ENCODE measurements at places on chromosomes 1 and 21.
A peak's percentile ranks its signal among the peaks of the same experiment; 100 is the strongest.

DNA sequence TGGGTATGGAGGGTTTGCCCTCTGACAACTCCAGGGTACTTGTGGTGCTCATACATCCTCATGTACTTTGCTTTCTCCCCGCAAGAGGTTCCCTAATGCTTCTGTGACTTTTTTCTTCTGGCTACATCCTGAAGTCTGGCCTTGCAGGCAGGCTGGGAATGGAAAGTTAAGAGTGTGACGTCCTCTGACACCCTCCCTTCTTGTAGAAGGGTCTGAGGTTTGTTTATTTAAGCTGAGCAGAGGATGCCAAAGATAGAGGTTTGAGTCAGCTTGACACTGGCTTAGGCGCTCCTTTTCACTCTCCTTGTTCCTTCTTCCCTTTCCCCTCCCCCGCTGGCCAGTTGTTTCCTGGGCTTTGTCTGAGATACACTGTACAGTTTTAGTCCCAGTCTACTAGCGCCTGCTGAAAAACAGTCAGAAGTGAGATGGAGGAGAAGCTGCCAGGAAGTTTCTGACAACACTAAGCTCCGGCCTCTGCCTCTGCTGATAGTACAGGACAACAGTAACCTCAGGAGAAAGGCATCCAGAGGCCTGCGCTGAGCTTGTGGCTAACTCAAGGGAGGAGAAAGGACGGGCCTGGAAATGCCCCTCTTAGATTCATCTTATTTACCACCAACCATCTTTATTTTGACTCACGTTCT lies at the start of gene MACF1:
Gene MACF1 (plus strand): TSS at position 255 of the 641 bp plus-strand sequence. CDS start 328 bp downstream, at position 583.
- peak; percentile 36 for DNase-seq

DNA sequence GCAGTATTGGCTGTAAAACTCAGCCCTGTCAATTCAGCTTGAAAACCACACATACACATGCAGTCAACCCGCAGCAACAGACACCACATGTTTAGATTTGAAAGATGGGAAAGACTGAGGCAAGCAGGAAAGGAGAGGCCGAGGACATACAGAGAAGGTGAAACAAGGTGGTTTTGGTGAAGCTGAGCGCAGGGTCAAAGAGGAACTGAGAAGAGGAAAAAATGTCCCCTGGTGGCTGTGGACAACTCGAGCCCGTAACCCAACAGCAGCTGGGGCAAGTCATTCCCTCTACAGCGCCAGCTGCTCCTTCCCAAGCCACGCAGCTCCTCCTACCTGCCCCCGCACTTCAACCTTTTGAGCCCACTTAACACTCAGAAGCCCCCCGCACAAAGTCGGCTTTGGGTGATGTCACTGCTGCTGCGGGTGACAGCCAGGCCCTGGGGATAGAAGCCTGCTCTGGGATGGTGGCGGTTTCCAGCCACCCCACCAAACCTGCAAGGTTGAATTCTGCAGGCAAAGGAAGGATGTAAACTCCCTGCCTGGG lies 63.0 kb downstream of the KCNN3 start:
- no peak for DNase-seq

- DNase-seq = no peak
Measured at GRCh38 chr1:234402939-234403338, 29.7 kb downstream of the COA6 start.

DNA sequence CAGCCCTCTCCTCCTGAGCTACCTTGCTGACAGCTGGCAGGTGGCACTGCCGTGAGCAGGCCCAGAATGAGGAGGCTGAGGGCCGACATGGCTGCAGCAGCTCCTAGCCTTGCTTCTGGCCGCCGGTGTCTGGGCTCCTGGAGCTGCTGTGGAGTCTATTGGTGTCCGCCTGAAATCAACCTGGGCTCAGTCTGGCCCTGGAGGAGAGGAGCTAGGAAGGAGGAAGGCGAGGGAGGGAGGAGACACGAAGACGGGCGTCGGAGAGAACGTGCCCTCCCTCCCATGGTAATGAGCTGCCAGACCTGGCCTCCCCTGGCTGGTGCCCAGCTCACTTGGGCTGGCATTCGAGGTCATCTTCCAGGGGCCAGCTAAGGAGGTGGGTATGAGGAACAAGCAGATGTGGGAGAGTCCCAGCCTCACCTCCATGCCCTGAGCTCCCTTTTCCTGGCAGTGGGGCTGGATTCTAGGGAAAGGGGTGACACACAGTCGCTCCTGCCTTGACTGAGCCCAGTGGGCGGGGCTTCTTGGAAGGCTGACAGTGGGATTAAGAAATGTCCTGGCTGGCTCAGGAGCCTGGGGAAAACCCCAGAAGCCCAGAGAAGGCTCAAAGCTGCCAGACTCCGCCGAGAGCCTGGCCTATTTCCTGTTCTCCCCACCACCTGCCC lies at the start of gene PDZK1IP1:
Gene PDZK1IP1 (minus strand): TSS at position 193 of the 665 bp plus-strand sequence. CDS start 104 bp downstream, at position 89.
- DNase-seq = no peak

GRCh38 chr1:35030338-35030737 lies 1.4 kb downstream of the ZMYM6 start:
- DNase-seq = no peak

DNA sequence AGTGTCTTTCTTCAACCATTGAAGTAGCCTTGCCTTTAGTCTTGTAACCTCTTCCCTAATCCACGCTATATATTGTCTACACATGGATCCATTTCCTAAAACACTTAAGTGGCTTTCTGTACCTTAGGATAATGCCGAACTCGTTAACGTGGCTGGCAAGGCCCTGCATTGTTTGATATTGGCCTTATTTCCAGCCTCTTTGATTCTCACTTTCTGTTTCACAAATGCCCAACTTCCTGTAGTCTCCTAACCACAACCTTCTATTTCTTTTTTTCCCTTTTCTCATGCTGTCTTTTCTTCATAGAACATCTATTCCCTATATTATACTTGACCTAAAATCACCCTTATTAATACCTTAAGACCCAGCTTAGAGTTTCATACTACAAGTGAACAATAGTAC lies 536.0 kb downstream of the LMO4 start:
- no peak for DNase-seq

DNA sequence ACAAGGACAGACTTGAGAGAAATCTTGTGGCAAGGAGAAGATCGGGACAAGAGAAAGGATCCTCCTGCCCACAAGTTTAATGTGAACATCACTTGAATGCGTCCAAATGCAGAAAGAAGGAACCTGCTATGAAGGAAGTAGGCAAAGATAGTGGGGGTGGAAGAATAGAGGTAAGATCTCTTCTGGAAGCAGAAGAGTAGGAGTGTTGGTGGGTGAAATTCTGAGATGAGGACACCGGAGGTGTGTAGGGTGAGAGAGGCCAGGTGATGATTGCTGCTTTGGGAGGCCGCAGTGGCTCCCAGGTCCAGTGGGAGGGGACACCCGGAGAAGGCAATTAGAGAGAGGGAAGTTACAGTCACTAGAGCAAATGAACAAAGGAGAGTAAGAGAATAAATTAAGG lies 6.8 kb downstream of the RYR2 start:
- DNase-seq = no peak

DNA sequence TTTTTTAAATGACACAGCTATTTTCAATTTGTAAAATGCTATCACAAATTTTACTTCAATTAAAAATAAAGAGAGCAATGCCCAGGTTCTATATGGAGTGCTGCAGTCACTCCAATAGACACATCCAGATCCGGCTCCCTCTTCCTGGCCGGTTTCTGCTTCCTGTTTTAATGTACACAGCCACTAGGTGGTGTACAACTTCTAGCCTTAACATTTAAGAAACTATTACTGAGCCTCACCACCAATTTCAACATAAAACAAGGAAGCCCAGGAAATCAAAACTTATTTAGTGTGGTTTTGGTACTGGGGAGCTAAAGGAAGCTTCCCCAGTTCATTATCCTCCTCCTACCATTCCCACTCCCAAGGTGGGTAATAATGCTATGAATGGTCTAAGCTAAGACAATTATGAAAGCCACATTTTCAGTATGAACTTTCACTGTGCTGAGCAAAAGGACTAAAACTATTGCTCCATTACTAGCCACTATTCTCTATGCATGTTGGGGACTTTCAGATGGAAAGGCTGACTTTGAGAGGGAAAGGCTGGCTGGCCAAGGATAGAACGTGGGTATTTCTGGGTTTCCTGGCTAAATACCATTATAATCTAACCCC lies 25.5 kb upstream of the MTMR11 start:
- peak; percentile 48 for DNase-seq

Measured in activated CD4-positive, alpha-beta T cell treated with anti-CD3 and anti-CD28 coated beads for 48 hours (primary cell).